ENCODE measurements at places on chromosomes 12 and 14. TPM values are rescaled to one million over a fixed set of nuclear protein-coding genes. Genes with fewer than 3 reads are reported as not detected.

CAPZA3 gene
- total RNA-seq, result 0.33 TPM

SENP1 gene
- total RNA-seq, result 3.9 TPM

KRT78 gene
- not detected for total RNA-seq

PKP2 gene
- 21.4 TPM for total RNA-seq

MYF5 gene
- not detected for total RNA-seq

DNA sequence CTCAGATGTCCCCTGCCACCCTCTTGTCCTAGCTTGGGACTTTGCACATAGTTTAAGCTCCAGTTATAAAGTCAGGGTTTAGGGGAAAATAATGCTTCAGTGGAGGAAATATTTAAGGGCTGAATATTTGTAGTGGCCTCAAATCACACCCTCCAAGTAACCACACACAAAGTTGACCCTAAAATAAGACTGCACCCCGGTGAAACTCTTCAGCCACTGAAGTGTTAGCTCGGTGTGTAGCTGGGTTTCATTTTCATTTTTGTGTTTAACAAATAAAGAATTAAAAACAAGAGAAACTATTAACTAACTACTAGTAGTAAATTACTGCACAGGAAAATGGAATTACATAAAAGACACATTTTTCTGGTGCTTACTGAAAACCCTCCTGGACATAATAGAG is 14.8 kb upstream of the BCL11B start:
- DNase-seq, result no peak

- no peak for DNase-seq
These were observed 29.3 kb upstream of the FRMD6 start for GRCh38 chr14:51622376-51622775.

DNA sequence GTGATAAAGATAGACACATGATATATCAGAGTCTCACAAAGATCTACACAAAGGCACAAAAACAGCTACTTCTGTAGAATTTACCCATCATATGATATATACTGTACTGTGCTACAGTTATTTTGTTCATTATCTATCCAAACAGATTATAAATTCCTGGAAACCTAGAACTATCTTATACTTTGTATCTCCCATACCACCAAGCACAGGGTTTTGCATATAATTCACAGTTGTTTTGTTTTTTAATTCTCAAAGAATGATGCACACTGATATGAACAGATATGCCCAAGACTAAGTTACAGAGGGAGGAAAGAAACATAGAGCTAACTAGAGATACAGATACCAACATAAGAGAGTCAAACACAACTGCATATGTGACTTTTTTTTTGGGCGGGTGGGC is 3.4 kb downstream of the PRKAG1 start:
- no peak for DNase-seq

DNA sequence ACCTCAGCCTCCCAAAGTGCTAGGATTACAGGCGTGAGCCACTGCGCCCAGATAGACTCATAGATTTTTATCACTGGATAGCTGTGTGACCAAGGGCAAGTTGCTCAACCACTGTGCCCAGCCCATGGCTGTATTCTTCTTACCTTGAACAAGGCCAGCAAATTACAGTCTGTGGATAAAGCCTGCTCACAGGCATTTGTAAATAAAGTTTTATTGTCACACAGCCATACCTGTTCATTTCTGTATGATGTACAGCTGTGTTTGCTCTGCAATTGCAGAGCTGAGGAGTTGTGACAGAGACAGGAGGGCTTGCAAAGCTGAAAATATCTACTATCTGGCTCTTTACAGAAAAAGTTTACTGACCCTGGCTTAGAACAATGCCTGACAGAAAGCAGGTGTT is 35.2 kb upstream of the LHX5 start:
- DNase-seq, result no peak

- no peak for DNase-seq
These were observed 58.7 kb downstream of the FUT8 start for GRCh38 chr14:65471038-65471878.

- no peak for DNase-seq
These were observed 110.9 kb downstream of the KSR2 start for GRCh38 chr12:117857632-117858612.

DNA sequence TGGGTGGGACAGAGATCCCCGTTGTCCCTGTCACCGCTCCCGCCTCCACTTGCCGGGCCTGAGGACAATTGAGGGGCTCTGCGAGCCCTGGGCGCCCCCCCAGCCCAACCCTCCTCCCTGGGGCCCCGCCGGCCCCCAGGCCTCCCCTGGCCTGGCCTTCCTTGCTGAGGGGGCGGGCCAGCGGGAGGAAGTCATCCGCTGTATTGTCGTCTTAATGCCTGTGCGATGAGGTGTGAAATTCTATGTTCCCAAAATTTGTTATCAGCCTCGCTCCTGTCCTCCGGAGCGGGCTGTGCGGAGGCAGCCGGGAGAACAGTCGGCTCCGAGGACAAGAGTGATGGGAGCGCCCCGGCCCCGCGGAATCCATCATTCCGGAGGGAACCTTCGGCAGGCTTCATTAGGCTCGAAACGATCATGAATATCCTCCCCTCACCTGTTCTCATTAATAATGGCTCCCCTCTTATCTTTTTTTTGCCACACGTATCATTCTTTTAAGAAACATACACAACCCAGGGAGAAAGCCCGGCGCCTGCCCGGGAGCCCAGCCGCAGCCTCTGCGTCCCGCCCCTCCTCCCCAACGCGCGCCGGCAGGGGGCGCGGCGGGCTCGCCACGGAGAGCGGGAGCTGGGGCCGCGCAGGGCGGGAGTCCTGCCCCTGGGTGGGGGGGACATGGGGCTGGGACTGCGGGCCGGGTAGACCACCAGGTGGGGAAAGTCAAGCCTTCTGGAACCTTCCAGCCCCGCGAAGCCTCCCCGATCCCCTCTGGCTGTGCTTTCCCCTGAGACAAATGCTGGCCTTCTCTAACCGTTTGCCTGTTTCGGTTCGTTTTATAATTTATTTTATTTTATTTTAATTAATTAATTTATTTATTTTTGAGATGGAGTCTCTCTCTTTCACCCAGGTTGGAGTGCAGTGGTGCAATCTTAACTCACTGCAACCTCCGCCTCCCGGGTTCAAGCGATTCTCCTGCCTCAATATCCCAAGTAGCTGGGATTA is 17.1 kb upstream of the DLK1 start:
- no peak for DNase-seq

DNA sequence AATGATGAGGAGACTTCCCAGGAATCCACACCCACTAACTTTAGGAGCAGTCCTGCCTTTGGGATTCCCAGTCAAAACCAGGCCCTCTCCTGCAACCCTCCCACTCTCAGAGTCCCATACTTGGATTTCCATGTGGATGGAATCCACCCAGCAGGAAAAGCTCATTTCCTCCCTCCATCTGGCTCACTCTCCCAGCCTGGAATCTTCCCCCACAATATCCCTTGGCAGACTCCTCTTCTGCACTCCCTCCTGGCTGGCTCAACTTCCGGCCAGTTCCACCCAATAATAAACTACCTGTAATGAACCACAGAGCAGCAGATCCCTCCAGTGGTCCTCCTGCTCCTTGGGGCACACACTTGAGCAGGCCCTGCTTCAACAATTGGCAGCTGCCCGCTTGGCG is 102.8 kb upstream of the EGLN3 start:
- no peak for DNase-seq

GRCh38 chr12:127819056-127819455 is 447.9 kb upstream of the TMEM132C start:
- no peak for DNase-seq

DNA sequence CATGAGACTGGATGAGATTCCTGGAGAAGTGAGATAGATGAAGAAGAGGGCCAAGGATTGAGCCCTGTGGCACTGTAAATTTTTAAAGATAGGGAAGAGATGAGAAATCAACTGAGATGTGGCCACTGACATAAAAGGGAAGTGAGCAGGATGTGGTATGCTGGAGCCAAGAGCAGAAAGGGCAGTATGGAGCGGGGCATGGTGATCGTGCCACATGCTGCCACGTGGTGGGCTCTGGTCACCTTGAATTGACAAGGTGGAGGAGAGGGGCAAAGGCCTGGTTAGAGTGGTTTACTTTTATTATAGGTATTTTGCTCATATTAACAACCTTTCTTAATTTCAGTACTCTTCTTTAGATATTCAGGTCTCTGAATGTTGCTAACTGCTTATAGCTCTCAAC is 257.9 kb downstream of the NEDD1 start:
- DNase-seq, result no peak

DNA sequence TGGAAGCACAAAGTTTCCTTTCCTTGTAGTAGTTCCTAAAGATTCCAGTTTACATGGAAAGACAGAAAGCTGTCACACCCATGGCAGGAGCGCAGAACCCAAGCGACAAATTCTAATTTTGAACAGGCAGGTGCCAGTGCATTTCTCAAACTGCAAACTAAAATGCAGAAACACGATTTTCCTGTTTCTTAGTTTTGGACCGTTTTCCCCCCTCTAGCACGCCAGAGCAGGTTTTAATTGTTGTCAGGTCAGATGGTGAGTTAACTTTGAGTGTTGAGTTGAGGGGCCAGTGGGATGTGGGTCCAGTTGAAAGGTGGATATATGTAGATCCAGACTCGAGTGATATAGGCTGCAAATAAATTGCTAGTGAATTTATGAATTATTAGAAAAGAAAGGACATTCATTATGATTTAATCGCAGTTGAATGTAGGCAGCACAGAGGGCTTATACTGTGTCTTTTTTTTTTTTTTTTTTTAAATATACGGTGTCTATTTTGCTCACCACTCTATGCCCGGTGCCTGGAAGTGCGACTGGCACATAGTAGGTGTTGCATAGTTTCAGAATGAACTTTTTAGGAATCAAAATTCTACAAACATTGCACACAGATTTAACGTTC is 909 bp upstream of the ETFBKMT start:
- DNase-seq, result no peak

- no peak for DNase-seq
These were observed 299.1 kb downstream of the IPO8 start for GRCh38 chr12:30396576-30396975.

GRCh38 chr12:3587402-3588013 is 96.5 kb downstream of the PRMT8 start:
- no peak for DNase-seq

DNA sequence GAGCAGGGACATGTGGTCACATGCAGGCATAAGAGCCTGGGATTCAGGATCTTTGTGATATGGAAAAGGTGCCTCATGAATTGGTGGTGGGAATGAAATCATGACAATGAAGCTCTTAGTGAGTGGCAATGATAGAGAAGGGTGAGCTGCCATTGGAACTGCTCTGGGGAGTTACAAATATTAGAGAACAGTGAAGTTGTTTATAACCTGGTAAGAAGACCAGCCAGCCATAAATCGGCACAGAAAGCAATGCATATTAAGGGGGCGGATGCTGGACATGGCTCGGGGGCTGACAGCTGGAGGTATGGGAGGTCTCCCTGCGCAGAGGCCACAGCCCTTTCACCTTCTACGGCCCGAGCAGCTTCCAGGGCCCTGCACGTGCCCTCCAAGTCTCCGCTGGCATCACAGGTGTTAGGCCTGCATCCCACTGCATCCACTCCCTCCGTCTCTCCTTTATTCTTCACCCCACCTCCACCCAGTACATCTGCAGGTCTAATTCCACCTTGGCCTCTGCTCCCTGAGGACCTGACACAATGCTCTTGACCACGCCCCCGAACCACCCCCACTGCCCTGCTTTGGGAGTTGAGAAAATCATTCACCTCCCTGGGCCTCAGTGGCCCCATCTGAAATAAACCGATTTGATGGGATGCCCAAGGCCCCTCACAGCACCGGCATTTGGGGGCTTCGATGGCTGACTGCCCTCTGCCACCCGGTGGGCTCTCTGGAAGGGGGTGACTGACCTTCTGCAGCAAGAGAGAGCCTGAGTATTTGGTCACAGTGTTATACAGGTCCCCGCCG is 4.1 kb downstream of the CACNA2D4 start:
- DNase-seq, result peak; percentile 35

DNA sequence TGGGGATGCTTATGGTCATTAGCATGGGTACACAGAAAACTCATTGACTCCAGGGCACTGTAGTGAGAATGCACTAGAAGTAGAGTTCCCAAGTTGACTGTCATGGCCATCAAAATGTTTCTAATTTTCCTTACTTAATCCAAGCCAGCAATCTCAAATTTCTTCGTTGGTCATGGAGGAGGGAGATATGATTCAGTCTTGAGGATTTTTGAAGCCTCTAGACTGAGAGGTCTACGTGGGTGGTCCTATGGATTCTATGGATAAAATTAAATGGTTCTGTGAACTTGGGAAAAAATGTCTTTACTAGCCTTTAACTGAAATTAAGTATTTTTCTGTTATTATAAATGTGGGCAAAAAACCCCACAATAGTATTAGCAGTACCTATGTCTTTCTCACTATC is 508.5 kb downstream of the FUT8 start:
- no peak for DNase-seq

GRCh38 chr12:56591961-56592360 is 38.2 kb downstream of the BAZ2A start:
- DNase-seq, result no peak

GRCh38 chr12:24488091-24488596 is 460.8 kb downstream of the BCAT1 start:
- no peak for DNase-seq

DNA sequence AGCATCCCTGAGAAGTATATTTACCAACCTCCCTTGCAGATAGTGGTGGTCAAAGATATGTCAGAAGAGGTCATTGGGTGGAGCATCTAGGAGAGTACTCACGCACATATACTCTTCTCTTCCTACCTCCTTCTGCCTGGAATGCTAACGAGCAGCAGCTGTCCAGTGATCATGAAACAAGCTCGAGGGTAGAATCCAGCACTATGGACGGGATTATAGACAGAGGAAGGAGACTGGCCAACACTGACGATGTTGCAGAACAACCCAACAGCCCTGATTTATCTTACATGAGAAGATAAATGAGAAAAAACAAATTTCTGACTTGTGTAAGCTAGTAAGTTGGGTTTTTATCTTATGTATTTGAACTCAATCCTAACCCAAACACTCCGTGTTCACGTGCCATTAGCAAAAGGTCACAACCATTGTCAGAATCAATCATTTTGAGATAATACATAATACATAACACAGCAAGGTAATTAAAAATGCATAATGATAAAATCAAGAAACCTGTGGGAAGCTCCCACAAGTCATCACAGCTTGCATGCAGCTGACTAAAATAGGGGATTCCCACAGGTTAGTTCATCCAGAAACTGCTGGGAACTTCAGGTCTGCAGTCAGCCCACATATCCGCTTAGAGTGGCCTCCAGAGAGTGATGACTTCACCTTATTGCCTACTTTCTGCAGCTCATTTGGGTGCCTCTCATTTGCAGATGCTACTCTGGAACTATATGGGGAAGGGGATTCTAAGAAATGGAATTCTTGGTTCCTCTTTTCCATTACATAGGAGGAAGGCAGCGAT is 36.3 kb upstream of the STK38L start:
- DNase-seq, result no peak
